ENCODE measurements at places on chromosomes 1 and 21.

DNA sequence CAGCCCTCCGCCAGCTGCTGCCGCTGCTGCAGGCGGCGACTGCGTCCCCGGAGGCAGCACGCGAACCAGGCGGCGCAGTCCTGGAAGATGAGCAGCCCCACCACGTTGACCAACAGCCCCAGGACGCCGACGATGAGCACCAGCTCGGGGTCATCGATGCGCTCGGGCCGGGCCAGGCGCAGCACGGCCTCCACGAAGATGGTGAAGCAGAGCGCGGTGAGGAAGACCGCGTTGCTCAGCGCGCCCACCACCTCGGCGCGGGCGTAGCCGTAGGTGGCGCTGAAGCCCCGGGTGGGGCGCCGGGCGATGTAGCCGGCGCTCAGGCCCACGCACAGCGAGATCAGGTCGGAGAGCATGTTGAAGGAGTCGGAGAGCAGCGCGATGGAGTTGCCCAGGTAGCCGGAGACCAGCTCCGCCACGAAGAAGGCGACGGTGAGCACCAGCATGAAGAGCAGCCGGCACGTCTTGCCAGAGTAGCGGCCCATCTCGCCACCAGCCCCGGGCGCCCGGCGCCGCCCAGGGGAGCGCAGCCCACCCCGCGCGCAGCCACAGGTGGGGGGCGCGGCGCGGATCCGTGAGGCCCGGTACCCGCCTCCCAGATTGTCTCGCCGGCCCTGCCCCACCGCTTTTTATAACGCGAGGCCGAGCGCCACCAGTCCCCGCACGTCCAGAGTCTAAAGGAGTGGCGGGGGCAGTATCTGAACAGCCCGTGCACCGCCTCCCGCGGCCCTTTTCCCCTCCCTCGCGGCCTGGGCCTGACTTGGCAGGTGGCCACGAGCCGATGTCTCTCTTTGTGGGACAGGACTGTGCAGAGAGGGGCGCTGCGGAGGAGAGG, at the start of gene SLC30A10:
Gene SLC30A10 (minus strand): TSS at position 602 of the 835 bp plus-strand sequence. CDS start 117 bp downstream, at position 485.
- no peak for DNase-seq

GRCh38 chr1:94734963-94735901, 84.9 kb upstream of the SLC44A3 start:
- DNase-seq, result no peak

DNA sequence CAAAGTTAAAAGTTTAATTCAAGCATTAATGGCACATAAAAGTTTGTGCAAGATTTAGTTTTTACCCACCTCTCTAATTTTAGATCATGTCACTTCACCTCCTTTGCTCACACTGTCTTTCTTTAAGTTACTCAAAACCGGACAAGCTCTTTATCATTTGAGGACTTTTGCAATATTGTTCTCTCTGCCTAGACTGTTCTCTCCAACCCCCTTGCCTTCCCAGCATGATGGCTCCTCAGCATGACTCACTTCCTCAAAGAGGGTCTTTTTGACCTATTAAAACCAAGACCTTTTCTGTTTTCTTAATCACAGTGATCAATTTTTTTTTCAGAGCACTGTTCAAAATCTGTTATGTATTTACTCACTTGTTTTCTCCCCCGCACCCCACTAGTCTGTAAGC, 61.3 kb downstream of the XKR8 start:
- DNase-seq, result no peak

DNA sequence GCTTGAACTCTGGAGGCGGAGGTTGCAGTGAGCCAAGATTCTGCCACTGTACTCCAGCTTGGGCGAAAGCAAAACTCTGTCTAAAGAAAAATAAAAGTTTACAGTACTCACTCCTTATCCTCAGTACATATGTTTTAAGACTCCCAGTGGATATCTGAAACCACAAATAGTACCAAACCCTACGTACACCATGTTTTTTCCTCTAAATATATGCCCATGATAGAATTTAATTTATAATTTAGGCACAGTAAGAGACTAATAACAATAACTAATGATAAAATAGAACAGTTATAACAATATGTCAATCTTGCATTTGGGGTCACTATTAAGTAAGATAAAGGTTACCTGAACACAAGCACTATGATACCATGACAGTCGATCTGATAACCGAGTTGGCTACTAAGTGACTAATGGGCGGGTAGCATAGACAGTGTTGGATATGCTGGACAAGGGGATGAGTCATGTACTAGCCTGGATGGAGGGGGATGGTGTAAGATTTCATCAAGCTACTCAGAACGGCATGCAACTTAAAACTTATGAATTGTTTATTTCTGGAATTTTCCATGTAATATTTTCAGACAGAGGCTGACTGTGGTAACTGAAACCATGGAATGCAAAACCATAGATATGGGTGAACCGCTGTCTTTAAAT, 43.7 kb downstream of the ST7L start:
- no peak for DNase-seq

GRCh38 chr21:28380241-28380640, 612.4 kb downstream of the LTN1 start:
- no peak for DNase-seq

- DNase-seq, result no peak
Observed at GRCh38 chr1:58251430-58252073, 295.0 kb downstream of the OMA1 start.

- DNase-seq, result no peak
Observed at GRCh38 chr1:40762144-40762923, 21.3 kb upstream of the KCNQ4 start.

DNA sequence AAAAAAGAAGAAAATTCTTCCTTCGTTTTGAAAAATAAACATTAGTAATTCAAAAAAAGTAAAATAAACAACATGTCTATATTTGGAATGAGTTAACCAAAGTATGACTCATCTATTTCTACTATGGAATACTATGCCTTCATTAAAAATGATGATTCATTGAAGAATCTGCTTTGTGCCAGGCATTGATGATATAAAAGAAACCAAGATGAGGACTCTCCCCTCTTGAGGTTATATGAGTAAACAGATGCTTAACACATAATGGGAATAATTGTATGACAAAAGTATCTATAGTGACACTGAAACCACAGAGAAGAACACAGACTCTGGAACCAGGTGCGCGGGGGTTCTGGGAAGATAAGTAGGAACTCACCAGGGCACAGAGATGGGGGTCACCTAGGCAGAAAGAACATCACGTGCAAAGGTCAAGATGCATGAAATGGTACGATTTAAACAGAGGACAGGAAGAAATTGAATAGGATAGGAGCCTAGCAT, 18.8 kb downstream of the ELF3 start:
- DNase-seq, result no peak

- no peak for DNase-seq
Observed at GRCh38 chr1:100883963-100884362, 10.7 kb downstream of the EXTL2 start.

DNA sequence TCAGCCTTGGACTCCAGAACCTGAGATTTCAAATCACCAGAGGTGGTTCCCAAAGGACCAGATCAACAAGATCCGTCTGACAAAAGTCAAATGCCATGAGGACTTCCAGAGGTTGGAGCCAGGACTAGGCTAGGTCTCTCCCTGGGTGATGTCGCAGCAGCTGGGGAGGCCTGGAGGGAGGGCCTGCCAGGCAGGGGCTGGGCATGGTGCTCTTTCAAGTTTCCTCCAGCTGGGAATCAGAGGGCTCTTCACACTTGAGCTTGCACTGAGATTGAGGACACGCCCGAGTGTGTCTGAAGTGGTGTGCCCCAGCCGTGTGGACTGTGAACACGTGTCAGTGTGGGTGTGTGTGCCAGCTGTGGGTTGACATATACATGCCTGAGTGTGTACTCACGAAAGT, 21.3 kb upstream of the RSPO1 start:
- no peak for DNase-seq

DNA sequence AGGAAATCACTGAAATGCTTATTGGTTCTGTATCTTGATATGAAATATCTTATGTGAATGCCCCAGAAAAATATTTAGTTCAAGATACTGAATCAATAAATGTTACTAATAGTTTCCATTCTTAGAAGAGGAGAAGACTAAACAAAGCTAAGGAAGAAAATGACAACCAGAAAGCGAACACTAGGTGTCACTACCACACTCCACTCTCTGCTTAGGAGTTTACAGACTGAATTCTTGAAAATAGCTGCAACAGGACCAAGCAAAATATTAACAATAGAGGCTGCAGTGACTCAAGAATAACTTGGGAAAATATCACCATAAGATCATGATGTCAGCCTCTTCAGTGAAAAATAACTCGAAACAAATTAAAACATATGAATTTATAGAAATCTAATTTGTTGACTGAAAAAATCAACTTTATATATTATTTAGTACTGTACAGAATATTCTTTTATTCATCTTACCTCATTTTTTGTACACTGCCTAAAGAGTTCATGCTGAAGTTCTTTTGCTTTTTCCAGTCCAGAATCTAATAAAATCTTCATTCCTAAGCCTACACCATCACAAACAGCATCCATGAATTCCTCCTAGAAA, 61.6 kb downstream of the KIF14 start:
- DNase-seq, result no peak

DNA sequence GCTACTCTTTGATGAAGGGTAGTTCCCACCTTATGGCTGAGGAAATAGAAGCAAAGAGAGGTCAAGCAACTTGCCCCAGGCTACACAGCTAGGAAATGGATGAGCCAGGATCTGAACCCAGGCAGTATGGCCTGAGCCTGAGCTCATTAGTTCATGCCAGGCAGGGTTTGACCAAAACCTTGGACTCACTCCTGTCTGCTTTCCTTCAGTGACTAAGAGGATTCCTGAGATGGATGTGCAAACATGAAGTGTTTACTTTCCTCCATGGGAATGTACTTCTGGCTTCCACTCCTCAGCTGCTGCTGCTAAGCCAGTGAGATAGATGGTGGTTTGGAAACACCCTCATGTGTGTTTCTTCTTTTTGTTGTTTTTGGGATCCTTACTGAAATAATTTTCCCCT, 35.1 kb upstream of the ERRFI1 start:
- no peak for DNase-seq

DNA sequence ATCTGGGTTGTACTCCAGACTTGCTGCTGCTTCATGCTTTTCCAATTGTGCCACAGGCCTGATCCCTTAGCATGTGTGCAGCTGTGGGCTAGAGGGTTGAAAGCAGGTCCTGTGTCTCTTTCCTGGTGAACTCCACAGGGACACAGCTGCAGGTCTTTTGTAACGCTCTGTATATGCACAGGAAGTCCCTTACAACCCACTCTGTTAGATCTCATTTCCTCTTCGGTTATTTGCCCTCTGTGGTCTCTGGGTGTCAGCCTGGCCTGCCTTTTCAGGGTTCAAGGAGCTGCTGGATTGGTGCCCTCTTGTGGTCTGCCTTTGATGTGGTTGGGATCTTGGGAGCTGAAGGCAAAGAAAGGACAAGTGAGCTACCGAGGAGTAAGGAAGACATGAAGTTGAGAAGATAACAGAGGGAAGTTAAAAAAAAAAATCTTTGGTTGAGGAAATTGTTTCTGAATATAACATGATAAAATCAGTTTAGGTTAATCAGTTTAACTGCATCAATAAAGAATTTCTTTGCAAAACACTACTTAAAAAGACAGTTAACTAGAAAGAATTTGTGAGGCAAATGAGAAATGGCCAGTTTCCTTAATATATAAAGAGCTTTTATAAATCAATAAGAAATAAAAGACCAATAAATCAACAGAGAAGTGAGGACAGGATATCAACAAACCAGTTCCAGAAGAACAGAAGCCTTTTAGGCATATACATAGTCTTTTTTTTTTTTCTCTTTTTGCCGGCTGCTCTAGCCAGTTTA, 44.1 kb downstream of the UCK2 start:
- DNase-seq, result peak; percentile 84

DNA sequence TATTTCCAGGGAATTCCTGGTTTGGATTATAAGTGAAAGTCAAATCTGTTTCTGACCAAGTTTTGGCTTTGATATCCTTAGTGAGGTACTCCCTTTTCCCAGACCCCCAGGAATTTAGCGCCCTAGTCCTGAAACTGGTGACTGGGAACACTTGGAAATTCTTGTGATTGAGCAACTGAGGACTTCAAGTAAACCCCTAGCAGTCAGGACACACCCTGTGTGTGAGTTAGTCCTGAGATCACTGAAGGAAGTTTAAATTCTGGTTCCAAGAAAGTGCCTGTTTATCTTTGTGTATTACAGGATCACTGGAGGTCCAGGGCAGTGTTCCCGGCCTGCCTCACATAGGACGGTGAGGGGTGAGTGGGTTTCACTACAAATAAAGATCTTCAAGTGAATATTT, 95.1 kb upstream of the F3 start:
- no peak for DNase-seq

- DNase-seq, result no peak
Observed at GRCh38 chr1:226491093-226491850, 57.3 kb upstream of the STUM start.

- DNase-seq, result no peak
Observed at GRCh38 chr1:94565901-94566300, 24.3 kb upstream of the F3 start.

- DNase-seq, result no peak
Observed at GRCh38 chr1:61000327-61000726, 82.0 kb upstream of the NFIA start.

- peak; percentile 26 for DNase-seq
Observed at GRCh38 chr1:85297855-85298629, 21.6 kb upstream of the BCL10 start.

DNA sequence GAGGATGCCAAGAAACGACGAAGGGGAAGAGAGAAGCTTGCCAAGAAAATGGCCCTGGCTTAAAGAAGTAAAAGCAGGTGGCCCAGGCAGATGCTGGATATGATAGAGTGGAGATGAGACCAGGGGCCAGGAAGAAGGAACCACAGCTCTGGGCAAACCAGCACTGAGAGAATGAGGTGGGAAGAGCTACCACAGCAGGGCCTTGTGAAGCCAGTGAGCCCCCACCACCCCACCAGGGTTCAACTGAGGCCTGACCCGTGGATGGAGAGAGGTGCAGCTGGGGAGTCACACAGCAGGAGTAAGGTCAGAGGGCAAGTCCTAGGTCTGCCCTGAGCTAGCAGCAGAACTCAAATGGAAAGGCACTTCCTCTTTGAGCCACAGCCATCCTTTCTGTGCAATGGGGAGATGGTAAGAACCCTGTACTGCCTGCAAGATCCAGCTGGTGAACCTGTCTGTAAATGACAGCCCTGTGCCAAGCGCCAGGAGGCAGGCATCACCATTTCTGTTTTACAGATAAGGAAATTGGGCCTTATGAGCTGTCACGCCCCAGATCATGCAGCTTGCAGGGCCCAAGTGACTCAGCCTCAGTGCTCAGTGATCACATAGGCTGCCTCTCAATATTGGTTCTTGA, 8.5 kb downstream of the SH3BGRL3 start:
- peak; percentile 60 for DNase-seq

DNA sequence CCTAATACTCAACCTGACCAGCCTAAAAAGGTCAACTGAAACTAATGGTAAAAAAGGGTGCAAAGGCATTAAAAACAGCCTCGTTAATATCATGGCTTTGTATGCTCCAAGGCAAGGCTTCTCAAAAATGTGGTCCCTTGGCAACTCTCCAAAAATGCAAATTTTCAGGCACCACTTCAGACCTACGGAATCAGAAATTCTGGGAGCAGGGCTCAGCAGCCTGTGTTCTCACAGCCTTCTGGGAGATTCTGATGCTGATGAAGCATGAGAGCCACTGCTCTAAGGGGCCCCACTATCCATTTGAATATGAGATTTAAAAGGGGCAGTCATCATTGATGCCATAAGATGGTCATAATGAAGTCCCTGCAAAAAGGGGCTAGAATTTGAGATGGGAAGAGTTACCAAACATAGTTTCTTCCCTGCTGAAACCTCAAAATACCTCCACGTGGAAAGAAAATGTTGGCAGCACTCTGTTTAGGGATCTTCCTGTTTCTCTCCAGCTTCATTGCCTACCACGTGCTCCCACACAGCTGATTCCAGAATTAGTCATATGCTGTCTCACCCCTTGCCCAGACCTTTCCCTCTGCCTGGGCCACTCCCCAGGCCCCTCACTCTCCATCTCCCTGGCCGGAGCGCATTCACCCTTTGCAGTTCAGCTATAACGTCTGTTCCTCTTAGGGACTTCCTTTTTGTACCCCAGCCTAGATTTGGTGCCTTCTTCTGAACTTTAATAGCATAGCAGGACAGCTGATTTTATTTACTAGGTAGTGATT, 46.7 kb downstream of the PHC2 start:
- DNase-seq, result no peak

Measured in CD8-positive, alpha-beta T cell (primary cell).